B cell (primary cell): ENCODE measurements at places on chromosomes 11 and 22. TPM values are rescaled to one million over a fixed set of nuclear protein-coding genes. Genes with fewer than 3 reads are reported as not detected.

DNA sequence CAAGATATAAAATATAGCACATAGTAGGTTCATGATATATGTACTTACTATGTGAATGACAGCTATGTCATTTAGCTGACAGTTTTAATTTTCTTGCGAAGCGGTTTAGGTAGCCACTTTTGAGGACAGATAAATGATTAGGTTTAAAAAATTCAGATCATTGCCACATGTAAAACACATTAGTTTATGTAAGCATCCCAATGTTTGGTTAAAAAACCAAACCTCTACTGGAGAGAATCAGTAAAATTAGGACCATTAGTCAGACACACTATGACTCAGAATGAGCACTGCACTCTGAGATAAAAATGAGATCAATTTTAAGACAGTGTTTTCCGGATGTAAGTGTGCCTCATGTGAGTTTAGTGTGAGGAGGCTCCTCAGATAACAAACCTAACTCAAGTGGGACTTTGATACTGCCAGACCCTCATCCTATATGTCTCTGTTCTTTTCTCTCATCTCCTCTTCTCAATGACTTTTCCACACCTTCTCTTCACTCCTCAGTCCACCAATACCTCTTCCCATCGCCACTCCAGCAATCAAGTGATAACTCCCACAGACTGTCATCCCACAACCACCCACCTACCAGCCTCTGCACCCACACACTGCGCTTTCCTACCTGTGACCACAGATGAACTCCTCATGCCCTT, 6.8 kb upstream of the OR2AT4 start:
- no peak for DNase-seq

PAMR1 gene
- not detected in 2 replicates for total RNA-seq

DNA sequence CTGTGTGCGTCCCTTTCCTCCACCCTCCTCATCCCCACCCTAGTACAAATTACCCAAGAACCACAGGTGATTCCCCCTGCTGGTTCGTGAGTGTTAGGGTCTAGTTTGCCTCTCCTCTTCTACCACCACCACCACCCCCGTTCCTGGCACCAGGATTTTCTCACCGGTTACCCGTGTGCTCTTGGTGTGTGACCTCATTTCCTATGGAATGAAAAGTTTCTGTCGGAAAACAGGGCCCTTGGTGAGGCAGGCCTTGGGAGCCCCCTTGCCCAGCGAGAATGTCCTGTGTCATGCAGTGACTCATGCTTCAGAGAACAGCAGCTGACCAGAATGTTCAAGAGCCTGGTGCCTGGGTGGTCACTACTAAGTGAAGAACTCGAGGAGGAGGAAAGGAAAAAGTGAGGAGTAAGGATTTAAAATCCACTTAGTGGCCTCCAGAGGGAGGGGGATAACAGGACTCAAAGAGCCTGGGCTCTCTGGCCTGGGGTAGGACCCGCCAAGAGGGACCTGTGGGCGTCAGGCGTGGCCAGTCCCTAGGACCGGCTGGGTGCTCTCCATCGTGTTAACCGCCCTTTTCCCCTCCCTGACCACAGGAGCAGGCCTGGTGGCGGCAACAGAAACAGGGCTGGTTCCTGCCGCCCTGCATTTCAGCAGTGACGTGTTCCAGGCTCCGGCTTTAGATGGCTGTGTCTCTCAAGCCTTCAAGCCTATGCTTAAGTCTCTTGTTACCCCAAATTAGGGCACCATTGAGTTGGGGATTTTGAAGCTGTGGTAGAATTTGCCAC, 30.2 kb downstream of the C22orf31 start:
- no peak for DNase-seq

- peak; percentile 72 for DNase-seq
These were observed at the start of gene CASP4 for GRCh38 chr11:104968355-104968855. CASP4 (minus strand) TSS chr11:104968574; CDS start chr11:104968525, 49 bp downstream.

DNA sequence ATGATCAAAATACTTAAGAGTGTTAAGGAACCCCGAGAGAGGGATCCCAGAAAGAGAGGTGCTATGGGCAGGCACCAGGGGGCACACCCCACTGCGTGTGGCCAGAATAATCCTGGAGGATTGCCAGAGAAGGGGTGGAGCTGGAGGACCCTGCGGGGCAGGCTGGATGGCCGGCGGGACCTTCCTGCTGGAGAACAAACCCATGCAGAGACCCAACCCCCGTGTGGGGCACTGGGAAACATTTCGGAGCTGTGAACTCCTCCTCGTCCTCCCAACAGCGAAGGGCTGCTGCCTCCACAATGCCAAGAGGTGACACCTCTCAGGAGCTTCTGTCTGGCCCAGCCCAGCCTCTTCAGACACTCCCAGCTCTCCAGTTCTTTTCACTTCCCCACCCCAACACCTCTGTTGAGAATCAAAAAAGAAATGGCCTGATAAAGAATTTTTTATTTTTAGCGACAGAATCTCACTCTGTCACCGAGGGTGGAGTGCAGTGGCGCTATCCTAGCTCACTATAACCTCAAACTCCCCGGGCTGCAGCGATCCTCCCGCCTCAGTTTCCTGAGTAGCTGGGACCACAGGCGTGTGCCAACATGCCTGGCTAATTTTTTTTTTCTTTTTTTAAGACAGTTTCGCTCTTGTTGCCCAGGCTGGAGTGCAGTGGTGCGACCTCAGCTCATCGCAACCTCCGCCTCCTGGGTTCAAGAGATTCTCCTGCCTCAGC, 25.6 kb downstream of the RHOD start:
- peak; percentile 43 for DNase-seq
